T-helper 17 cell (primary cell): ENCODE measurements at places on chromosomes 3 and 15. TPM values are rescaled to one million over a fixed set of nuclear protein-coding genes. Genes with fewer than 3 reads are reported as not detected.

Gene LSMEM2
- total RNA-seq = not detected

Gene LYZL4
- total RNA-seq = not detected

Gene SLC6A1
- total RNA-seq = not detected

Gene ARHGEF26
- total RNA-seq = not detected

Gene GPR156
- total RNA-seq = 0.50 TPM

Gene FAM107A
- not detected for total RNA-seq

Gene ARNT2
- not detected for total RNA-seq

Gene SUMF1
- total RNA-seq = 13.1 TPM

Gene GNAI2
- 288 TPM for total RNA-seq

Gene ZNF660
- total RNA-seq = 0.20 TPM

Gene C15orf62
- 0.89 TPM for total RNA-seq

Gene GREM1
- not detected for total RNA-seq

DNA sequence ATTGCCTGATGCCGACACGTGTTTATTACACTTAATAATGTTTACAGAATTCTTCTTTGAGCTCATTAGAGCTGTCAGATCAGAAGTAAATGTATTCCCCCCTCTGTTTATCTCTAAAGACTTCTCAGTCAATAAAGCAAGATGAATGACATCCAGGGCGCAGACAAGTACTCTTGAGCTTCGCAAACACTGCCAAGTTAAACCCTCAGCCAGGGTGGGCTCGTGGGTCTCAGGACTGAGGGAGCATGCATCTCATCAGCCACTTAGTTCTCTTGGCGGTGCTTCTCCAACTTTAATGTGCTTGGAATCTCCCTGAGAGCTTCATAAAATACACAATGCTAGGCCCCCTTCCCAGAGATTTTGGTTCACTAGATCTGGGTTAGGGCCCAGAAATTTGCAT lies 333.9 kb upstream of the THRB start:
- DNase-seq = no peak

GRCh38 chr3:145058483-145058882 lies 1086.9 kb downstream of the DIPK2A start:
- DNase-seq = no peak

DNA sequence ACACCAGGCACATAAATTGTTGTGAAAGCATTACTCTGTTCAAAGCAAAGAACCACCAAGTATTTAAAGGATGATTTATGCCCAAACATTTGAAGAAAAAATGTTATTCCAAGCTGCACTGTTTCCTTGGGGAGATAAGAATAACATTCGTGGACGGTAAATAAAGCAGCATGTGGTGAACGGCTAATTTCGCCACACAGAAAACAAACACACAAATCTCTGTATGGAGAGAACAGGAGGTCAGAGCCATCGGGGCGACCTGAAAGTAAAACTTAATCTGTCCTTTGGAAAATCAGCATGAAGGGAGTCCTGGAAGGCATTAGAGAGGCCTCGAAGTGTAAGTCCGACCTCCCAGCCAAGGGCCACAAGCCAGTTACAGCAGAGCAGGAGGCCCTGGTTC lies 27.1 kb upstream of the GABRG3 start:
- no peak for DNase-seq

DNA sequence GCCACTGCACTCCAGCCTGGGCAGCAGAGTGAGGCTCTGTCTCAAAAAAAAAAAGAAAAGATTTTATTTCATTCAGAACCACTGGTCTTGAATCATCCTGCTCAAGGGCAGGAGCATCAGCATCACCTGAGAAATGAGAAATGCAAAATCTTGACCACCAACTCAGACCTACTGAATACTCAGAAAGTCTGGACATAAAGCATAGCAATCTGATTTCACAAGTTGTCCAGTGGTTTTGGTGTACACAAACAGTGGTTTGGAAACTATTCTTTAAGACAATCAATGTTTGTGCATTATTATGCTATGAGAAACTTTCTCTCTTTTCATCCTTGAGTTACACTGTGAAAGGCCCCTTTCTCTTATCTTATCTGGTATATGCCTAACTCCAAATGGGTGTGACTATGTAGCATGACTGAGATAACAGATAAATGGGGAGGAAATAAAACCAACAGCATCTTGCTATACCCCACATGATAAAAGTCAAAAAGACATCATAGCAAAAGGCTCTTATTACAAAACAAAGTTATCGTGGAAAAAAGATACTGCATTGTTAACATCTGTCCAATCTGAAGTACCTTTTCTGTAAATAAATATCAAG lies 174.2 kb upstream of the STT3B start:
- DNase-seq = no peak

GRCh38 chr15:38674448-38674847 lies 109.8 kb upstream of the RASGRP1 start:
- DNase-seq = no peak

GRCh38 chr3:9503283-9503682 lies 50.3 kb downstream of the LHFPL4 start:
- DNase-seq = peak; percentile 37

DNA sequence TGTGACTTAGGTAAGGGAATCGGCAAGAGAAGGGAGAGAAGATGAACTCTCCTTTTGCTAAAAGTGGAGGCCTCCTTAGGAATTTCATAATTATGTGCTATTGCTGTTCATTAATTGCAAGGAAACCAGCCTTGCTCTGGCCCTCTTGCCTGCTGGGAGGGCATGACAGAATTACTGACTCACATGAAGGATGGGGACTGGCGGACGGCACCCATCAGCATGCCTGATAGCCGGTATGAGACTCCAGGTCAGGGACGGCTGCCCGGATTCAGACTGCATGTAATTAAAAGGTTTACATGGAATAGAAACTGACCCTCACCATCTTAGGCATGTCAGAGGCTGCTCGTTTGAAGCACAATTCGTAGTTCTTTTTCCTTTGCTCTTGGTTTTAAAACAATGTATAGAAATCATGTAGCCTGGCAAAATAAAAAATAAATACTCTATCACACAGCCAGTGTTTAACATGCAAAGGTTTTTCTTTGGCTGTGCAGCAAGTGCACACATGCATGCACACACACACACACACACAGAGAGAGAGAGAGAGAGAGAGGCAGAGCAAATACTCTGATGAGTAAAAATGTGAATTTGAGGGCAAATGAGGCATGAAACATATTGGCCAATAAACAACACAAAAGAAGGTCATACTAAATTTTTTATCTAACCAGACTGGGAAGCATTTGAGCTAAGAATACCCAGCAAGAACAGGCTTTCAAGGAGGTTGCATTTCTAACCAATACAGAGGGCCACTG lies 82.7 kb downstream of the FOXB1 start:
- DNase-seq = no peak

DNA sequence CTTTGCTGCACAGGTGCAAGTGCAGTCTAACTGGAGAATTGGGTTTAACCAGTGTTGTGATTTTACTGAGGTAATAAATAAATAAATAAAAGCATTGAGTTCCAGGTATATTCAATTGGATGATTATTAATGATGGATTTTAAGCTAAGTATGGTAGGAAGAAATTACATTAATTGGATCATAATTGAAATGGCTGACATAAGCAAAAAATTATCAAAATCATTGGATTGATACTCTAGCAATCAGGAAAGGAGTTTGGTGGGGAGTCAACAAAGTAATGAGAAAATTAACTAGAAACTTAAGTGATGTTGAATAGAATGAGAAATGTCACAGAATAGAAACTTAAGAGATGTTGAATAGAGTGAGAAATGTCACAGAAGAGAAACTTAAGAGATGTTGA lies 981.9 kb downstream of the SI start:
- no peak for DNase-seq

- no peak for DNase-seq
Observed at GRCh38 chr15:77037388-77038209, 33.3 kb downstream of the TSPAN3 start.

DNA sequence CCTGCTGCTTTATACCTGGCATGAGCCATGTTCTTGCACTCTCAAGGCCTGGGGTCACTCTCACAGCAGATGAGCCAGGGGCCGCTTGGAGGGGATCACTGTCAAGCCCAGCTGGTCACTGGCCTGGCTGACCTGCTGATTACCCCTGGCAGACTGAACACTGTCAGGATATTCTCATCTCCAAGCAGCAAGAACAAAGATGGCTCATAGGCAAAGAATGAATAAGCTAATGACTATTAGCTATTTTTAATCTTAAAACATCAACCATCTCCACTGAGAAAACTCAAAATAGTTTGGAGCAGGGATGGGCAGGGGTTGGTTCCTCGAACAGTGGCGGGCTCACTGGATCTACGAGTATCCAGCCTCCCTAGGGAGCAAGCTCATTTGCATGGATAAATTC lies 64.4 kb upstream of the ACAN start:
- DNase-seq = no peak

- DNase-seq = no peak
Observed at GRCh38 chr3:133289322-133289721, 110.5 kb upstream of the BFSP2 start.

GRCh38 chr15:94305133-94305532 lies 73.8 kb downstream of the MCTP2 start:
- no peak for DNase-seq

GRCh38 chr3:52162250-52162872 lies 8.1 kb upstream of the POC1A start:
- no peak for DNase-seq

DNA sequence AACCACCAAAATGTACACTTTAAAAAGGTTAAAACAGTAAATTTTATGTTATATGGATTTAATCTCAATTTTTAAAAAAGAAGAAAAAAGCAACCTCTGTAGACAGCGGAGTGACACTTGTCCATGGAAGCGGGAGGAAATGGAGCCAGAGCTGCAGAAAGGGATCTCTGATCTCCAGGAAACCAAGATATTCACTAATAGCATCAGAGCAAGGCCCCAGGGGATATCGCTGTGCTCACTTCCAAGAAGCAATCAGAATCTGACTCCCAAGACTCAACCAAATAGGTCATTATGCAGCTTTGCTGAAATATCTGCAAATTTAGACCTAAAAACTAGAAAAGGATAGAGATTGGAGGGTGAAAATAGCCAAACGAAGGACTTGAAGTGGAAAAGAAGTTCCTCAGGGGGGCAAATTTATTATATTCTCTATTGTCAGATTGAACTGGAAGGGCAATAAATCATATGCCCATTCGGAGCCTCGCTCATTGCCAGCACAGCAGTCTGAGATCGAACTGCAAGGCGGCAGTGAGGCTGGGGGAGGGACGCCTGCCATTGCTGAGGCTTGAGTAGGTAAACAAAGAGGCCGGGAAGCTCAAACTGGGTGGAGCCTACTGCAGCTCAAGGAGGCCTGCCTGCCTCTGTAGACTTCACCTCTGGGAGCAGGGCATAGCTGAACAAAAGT lies 62.0 kb upstream of the ATP2C1 start:
- no peak for DNase-seq

DNA sequence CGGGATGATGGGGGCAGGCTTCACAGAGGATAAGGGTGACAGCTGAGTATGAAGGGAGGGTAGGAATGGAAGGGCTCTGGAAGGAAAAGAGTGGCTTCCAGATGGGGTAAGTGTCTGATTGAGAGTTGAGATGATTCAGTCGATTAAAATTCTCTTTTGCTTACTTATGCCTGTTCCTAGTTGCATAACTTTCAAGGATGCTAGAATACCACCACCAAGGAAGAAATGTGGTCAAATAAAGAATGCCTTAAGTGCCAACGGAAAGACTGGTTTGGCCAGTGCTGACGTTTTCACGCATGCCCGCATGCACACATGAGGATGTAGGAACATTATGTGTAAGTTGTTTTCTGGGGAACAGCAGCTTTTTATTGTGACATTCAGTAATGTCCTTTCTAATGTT lies 263.4 kb upstream of the WNT5A start:
- no peak for DNase-seq

DNA sequence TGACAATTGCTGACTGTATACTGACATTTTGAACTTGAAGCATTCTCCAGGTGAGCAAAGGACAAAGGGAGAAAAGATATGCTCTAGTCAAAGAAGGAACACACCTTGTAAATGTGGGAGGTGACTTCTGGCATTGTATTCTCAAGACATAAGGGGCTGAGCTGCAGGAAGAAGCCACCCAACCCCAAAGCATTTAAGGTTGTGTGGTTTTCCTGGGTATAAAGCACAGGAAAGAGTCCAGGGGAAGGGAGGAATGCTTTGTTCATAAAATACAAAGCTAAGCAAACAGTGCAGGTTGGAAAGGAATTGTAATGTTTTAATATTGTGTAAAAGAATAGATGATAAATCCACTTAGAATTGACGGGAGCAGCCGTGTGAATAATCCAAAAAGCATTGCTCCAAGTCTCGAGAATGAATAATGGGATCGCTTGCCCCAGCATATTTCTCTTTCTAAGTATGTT lies 102.4 kb upstream of the LRIG1 start:
- no peak for DNase-seq

- DNase-seq = no peak
Observed at GRCh38 chr3:52915294-52915693, 17.9 kb upstream of the STIMATE start.

- no peak for DNase-seq
Observed at GRCh38 chr3:13851997-13852637, 27.8 kb downstream of the WNT7A start.

DNA sequence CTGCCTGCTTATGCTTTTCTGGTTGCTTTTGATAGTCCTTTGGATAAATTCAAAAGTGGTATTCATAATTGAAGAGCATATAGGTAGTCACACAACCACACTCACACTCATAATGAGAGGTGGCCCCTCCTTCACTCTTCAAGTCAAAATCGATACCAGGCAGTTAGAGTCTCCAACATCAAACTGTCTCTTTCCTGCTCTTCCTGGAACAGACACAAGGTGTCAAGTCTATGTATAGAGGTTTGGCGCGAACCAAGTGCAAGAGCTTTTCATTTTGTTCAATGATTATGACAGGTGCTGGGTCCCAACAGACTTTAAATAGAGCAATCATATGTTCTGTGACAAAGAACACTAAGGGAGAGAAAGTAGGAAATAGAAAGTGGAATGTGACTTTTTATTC lies 29.9 kb upstream of the RGMA start:
- no peak for DNase-seq

DNA sequence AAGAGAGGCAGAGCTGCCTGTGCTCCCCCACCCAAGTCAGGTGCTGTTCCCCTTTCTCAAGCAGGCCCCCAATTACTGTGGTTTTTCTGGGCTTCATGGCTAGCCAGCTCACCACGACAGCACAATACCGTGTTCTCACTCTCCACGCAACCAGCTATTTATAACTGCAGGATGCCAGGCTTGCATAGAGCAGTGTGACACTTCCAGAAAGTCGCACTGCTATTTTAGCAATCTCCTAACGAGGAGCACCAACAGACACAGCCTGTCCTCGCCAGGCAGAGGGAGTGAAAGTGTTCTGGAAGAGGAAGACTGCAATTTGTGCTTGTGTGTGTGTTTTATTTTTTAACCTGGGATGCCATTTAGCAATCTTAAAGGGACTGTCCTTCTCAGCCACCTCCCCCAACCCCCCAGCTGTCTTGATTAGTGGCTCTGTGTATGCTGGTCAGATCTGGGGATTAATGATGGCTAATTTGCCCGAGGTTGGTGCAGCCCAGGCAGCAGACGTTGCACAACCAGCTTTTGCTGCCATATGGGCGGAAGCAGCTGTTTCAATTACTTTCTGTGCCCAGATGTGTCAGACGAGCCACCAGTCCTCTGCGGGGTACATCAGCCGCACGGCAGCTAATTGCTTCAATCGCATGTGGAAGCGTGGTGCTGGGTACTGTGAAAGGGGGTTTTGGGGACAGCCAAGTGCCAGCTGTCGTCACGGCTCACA lies 268.0 kb upstream of the ARRDC4 start:
- no peak for DNase-seq
